ENCODE measurements at places on chromosomes 13 and 19.

DNA sequence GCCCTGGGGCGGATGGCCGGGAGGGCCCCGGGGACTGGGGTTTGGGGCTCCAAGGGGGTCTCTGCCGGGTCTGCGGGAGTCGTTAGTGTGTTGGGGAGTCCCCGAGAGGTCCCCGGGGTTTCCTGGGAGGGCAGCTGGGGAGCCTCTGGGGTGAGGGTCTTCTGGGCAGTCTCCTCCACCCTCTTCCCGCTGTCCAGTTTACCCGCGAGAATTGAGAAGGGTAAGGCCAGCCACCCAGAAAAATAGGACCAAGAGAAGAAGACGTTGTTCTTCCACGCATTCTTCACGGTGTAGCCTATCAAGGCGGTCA is 1.0 kb upstream of the ETFB start:
- peak overlapping the region; percentile 79 for H3K27ac ChIP-seq
- DNase-seq, result no peak
- peak overlapping the region; percentile 77 for H3K4me3 ChIP-seq
- no peaks in the 10 kb centered on the region for H3K27me3 ChIP-seq
- H3K4me1 ChIP-seq, result peaks cover 13% of the 10 kb centered on the region
- H3K36me3 ChIP-seq, result no peaks in the 10 kb centered on the region

GRCh38 chr13:83024232-83024631 is 858.0 kb downstream of the SLITRK1 start:
- H3K4me3 ChIP-seq, result no peak overlapping the region
- no peaks in the 10 kb centered on the region for H3K27me3 ChIP-seq
- no peaks in the 10 kb centered on the region for H3K36me3 ChIP-seq

- peak overlapping the region; percentile 56 for H3K27ac ChIP-seq
- peaks cover 7% of the 10 kb centered on the region for H3K4me1 ChIP-seq
- H3K4me3 ChIP-seq, result peak overlapping the region; percentile 75
- H3K36me3 ChIP-seq, result peaks cover 2% of the 10 kb centered on the region
These were observed 676 bp upstream of the POLRMT start for GRCh38 chr19:633786-634639.

DNA sequence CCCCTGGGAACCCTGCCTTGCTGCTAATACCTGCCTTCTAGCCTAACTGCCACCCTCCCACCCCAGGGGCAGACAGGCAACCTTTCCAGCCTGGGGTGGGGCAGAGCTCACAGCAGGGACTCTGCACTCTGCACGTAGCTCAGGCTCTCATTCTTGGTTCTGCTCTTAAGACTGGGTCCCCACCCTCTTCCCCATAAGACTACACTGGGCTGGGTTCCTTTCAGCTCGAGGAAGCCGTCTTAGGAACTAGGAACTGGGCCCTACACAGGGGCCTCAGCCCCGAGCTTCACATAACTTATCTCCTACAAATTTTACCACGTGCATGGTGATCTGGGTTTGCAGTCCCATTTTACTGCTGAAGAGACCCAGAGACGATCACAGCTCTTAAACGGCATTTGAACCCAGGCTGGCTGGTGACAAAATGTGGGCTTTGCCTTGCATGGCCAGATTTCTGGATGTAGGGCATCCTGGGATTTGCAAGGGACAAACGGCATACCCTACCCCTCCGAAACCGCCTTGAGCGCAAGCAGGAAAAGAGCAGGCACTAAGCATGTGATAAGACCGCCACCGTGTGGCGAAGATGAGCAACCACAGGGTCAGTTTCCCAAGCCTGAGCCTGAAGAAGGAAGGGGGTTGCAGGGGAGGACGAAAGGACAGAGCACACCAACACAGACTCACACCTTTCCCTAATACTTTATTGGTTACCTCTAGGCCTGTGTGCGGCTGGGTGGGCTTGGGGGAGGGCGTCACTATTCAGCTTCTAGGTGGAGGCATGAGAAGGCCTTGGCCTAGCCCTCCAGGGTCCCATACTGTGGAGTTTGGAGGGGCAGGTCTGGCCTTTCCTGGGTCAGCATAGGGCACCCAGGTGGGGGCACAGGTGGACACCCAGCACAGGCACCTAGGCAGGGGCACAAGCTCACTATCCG is 5.1 kb downstream of the JUNB start:
- peaks cover 11% of the 10 kb centered on the region for H3K4me1 ChIP-seq
- peak; percentile 82 for DNase-seq
- peak overlapping the region; percentile 38 for H3K27ac ChIP-seq
- no peaks in the 10 kb centered on the region for H3K27me3 ChIP-seq
- peaks cover 2% of the 10 kb centered on the region for H3K36me3 ChIP-seq

DNA sequence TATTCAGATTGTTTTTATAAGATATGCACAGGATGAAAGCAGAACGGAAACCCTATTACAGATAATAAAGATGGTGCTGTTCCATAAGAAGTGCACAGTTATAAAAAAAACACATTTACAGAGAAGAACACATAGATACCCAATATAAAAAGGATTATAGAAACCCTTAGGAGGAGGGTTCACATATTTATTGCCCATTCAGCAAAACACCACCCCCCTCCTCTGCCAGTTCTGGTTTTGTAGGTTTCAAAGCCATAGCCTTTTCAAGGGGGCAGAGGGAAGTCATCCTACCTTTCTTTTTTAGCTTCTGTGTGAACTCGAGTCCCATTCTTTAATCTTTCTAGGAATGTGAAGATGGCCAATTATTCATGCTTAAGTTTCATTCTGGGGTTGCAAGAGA is 511.2 kb downstream of the GPC5 start:
- H3K27ac ChIP-seq, result no peak overlapping the region
- no peak for DNase-seq
- no peaks in the 10 kb centered on the region for H3K36me3 ChIP-seq
- no peaks in the 10 kb centered on the region for H3K4me1 ChIP-seq

DNA sequence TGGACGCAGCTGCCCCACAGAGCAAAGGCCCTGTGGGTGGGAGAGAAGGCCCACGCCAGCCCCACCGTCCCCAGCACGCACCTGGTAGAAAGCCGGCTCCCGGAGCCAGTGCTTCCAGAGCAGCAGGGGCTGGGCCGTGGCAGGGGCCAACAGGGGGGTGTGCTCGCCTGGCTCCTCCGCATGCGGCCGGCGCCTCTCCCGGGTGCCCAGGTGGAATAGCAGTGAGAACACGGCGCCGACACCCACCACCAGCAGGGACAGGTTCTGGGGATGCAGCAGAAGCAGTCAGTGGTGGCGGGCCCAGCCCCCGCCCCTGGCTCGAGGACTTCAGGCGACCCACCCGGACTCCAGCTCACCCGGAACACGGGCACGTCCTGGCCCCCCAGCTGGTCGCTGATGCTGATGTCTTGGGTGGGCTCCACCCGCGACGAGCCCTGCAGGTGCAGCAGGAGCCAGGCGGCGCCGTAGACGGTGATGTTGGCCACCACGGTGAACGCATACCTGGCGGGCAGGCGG is 8.9 kb downstream of the TEKTIP1 start:
- no peak overlapping the region for H3K4me3 ChIP-seq
- peaks cover 20% of the 10 kb centered on the region for H3K36me3 ChIP-seq
- no peaks in the 10 kb centered on the region for H3K4me1 ChIP-seq
- DNase-seq, result no peak

GRCh38 chr13:41648314-41648935 is 191.1 kb downstream of the RGCC start:
- H3K27me3 ChIP-seq, result no peaks in the 10 kb centered on the region
- peaks cover 9% of the 10 kb centered on the region for H3K4me1 ChIP-seq
- H3K4me3 ChIP-seq, result no peak overlapping the region
- DNase-seq, result no peak
- H3K36me3 ChIP-seq, result no peaks in the 10 kb centered on the region
